ENCODE measurements at places on chromosomes 3 and 15.

DNA sequence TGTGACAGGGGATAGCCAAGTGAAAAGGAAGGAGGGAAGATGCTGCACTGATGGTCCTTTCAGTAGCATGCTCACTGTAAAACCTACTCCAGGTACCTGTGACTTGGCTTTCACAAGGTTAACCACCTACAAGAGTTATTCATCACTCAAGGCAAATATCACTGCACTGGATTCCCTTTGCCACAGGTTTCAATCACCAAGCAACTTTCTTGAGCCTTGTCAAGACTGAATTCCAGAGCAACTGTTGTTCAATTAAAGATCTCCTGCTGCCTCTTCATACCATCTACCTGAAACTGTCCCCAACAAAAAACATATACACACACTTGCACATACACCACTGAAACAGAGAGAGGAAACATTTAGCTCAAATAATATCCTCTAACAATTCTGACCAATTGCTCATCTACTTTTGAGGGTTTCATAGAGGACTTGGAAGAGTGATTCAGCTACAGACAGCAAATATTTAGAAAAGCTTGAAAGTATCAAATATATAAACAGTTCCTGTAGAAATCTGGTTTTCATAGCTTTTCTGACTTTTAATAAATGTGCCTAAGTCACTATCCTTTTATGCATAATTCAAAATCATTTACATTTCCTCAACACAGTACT lies 6.5 kb downstream of the IGF2BP2 start:
- DNase-seq: no peak

DNA sequence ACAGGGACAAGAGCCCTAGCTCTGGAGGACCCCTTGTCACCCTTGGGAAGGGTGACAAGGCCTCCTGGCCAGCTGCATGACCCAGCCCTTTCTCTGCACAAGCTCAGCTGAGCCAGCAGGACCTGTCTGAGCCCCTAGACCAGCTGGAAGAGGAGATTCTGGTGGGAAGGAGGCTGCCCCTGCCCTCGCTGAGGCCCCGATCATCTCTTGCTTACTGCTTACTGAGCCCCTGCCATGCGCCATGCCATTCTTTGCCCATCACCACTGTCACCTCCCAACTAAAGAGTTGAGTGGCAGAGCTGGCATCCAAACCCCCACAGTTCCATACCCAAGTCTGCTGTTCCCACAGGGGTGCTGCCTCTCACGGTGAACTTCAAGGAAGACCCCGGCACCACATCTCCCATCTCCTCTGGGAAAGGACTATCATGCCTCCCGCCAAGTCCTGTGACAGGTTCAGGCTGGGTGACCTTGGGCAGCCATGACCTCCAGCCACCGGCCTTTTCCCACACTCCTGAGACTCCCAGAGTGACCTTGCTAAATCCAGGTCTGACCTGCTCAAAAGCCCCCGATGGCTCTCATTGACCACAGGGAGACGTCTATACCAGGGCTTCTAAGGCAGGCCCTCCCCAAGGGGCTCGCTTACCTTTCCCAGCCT lies 34.0 kb downstream of the ACSBG1 start:
- DNase-seq: no peak

GRCh38 chr3:159091936-159092335 lies 290.1 kb downstream of the MFSD1 start:
- no peak for DNase-seq

DNA sequence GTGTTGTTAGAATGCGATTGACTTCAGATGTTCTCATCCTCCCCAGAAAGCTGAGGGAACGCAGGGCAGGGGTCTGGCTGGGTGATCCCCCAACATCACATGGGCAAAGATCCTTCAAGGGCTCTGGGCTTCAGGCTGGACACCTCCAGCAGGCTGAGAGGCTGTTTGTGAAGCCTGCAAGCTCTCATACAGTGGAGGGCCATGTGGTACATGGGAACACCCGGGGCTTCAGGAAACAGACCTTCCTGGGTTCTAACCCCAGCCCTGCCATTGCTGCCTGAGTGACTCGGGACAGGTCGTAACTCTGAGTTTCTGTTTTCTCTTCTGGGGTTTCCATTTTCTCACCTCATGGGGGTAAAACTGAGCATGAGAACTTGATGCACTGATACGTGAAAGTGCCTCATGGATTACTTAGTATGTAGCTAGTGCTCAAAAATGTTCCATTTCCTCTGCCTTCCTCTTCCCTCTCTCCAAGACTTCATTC lies 81.2 kb downstream of the TLE3 start:
- DNase-seq: no peak

GRCh38 chr3:23994244-23994569 lies 49.1 kb downstream of the NR1D2 start:
- DNase-seq: no peak

GRCh38 chr3:177836671-177837070 lies 639.4 kb upstream of the TBL1XR1 start:
- DNase-seq: no peak

GRCh38 chr15:101264011-101264410 lies 12.2 kb upstream of the CHSY1 start:
- DNase-seq: no peak

DNA sequence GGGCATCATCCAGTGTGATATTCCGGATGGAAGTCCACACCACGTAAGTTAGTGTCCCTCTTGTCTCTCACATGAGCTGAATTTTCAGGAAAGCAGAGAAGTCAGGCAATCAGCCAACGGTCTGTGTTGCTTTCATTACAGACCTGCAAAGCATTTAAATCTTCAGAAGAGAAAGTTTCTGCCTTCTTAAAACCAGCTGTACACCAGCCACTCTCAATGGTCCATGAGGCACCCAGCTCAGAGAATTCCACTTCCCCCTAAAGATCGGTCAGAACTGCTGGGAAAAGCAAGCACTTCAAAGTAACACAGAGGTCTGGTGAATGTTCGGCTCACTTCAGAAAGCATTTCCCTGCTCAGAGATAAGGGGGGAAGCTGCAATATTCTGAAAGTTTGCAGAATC lies 903.7 kb downstream of the EPHA3 start:
- DNase-seq: no peak

DNA sequence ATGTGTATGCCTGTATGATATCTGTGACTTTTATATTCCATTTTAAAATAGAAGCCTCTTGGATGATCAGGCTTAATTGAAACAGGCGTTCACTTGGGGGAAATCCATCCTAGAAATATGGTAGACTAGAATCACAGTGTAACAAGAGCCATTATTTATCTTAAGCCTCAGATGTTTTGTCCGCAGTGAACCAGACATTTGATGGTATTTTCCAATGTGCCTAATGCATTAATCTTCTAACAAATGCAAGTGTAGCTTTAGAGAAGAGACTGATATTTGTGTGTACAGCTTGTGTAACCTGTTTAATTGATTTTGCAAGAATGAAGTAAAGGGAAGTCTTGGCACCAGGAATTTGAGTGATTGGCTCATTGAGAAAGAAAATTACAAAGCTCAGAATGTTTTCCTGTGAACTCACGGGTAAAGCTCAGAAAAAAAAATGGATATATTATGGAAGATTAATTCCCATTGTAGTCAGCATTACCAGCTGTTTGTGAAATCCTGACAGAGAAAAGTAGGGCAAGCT lies 155.7 kb downstream of the SV2B start:
- no peak for DNase-seq

DNA sequence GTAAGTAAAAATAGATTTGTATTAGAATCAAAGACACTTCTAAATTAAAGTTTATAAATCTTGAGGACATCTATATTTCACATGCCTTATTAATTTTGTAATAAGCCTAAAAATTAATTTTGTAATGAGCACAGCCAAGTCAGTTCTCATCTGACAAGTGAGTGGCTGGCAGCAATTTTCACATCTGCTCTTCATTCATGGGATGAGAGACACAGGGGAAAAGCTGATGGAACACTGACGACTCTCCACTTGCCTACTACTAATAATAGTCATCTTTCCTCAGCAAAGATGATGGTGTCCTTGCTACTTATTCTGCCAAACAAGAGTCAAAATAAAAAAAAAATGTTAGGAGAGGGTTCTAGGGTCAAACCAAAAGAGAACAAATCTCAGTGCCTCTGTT lies 14.4 kb upstream of the CMSS1 start:
- no peak for DNase-seq

DNA sequence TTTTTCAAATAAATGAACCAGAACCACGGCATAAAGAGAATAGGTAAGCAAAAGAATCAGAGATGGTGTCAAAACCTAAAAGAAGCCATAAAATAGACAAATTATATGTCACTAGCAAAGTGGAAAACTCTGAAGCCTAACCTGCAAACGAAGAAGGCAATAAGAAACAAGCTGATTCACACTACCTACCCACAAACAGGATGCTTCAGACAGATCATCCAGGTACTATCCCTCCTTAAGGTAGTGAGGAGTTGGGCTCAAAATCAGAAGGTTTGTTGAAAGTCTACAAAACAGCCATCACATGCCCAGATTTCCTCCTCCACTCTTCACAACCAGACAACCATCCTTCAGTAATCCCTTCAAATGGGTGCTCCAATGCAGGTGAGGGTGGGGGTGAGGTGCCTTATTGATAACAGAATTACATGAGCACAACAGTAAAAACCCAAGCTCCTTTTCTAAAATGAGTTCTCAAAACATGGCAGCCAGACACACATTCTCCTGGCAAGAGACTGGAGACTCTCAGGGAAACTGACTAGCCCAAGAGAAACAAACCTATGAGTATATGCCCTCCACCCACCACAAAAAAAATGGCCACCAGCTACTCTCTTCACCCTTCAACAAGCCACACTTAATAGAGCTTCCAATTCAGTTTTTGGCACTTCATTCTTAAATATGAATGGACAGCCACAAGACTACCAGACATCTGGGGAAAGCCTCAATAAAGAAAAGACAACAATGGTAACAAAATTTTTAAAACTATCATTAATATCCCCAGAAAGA lies 6.4 kb downstream of the KPNA1 start:
- no peak for DNase-seq

- no peak for DNase-seq
Observed at GRCh38 chr3:132399054-132399929, 18.0 kb upstream of the DNAJC13 start.

DNA sequence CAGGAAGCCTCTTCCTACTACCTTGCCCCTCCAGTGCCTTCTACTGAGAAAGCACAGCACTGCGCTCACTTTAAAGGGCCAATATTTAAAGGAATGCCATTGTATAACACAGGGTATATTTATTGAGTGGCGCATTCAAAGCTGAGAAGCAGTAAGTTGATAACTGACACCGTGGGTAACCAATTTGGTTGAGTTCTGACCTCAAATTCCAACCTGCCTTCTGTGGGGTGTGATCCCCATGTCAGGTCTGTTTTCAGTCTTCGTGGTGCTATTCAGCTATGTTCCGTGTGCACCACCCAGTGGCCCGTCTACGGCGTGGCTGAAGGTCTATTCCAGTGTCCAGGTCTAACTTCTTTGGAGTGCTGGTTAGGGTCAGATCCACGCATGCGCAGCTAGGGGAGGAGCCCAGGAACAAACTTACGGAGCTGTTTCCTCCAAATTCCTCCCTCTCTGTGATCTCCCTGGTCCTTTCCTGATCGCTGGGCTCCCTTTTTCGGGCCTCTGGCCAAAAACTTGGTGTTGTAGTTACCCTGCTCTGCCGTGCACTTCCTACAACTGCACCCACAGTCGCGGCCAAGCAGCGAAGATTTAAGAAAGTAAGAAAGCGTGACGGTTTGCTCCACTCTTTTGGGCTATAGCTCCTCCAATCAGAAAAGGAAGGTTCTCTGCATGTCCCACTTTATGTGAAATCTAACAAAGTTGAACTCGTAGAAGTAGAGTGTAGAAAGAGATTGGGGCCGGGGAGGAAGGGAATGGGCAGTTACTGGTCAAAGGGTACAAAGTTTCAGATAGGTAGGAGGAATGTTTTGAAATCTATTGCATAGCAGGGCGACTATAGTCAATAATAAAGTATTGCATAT lies 7.7 kb downstream of the LRRC2 start:
- DNase-seq: peak; percentile 79

DNA sequence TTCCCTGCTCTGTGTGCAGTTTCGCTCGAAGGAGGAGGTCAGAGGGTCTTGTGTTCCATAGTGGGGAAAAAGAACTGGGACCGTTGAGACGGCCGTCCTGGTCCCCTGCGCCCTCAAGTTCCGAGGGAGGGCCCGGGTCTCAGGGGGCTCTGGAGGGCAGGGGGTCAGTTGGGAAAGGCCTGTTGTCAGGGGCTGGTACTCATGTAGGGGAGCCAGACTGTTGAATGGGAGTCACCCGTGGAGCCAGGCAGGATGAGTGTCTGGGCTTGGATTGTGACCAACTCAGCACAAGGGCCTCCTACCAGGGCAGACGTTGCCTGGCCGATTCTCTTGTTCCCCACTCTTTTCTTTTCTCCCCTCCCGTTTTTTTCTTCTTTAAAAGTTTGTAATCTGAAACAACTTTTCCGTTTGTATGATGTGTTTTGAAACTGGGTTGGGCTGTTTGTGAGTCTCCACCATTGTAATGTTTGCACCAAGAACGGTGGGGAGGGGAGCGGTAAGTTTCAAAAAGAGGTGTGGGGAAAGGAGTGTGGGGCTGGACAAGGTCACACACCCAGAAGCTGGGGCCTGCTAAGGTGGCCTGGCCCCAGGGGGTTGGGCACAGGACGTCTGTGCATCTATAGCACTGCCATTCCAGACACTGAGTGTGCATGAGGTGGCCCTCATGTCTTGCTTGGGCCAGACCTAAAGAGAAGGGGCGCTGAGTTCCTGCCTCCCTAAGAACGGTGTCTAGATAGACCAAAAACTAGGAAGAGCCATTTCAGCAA lies 1.1 kb downstream of the CMTM7 start:
- DNase-seq: no peak

- DNase-seq: no peak
Observed at GRCh38 chr15:36901012-36901411, 199.3 kb downstream of the MEIS2 start.

DNA sequence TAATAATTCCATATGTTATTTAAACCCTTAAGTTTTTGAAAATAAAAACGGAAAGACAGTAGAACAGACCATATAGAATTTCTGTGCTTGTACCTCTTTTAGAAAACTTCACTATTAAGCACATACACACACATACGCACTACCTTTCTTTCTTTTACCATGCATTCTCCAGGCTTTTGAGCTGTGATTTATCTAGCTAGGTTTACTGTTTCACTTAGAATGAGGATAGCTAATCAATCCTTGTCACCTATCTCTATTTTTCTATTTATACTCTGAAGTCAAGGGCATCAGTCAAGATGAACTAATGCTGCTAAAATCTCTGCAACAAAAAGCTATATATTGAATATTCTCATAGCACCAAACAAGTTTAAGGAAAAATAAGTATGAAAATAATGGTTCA lies 43.2 kb downstream of the GOLIM4 start:
- DNase-seq: no peak

- no peak for DNase-seq
Observed at GRCh38 chr15:88419830-88420229, 47.4 kb downstream of the MRPL46 start.

GRCh38 chr3:65894679-65895453 lies 143.9 kb downstream of the MAGI1 start:
- no peak for DNase-seq

DNA sequence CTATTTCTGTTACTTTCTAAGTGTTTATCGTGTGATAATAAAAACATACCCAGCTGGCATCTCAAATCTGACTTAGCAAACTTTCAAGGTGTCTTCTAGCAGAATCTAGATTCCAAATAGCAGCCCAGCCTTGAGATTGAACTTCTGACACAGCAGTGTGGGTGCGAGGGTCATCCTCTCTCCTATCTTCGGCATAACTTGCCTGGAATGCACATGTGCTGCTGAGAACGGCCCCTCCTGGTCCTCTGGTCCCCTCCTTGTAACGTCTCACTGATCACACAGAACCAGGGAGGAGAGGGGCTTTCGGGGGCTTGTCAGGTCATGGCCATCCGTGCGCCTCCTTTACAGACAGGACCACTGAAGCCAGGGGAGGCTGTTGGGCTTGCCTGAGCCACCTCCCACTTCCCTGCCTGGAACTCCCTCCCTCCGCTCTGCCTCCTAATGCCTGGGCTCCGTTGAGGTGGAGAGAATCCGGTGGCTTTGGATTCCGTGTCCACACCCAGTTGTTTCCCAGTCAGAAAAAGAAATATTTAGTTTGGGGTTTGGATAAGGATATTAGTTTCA lies 344.4 kb upstream of the C2CD4B start:
- no peak for DNase-seq
